ENCODE measurements at places on chromosomes 16 and 17.

DNA sequence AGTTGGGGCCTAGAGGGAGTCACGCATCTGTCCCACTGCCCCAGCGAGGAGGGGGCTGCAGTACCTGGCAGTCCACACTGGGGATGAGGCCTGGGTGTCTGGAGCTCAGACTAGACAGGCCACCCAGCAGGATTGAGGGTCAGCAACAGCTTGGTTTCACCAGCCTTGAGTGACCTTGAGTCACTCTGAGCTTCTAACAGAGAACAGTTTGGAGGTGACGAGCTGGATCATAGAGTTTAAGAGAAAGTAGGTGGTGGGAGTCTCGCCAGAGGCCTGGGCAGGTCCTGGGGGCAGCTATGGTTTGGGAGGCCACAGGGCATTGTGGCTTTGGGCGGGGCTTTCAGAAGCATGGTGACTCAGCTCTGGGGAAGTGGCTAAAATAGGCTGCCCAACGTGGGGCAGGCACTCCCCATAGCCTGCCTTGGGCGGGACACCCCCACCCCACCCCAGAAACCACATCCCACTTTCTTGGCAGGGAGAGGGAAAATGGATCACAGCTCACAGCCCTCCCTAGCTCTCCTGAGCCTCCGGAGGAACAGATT, 20.5 kb downstream of the CDC42EP4 start:
- DNase-seq, result no peak

DNA sequence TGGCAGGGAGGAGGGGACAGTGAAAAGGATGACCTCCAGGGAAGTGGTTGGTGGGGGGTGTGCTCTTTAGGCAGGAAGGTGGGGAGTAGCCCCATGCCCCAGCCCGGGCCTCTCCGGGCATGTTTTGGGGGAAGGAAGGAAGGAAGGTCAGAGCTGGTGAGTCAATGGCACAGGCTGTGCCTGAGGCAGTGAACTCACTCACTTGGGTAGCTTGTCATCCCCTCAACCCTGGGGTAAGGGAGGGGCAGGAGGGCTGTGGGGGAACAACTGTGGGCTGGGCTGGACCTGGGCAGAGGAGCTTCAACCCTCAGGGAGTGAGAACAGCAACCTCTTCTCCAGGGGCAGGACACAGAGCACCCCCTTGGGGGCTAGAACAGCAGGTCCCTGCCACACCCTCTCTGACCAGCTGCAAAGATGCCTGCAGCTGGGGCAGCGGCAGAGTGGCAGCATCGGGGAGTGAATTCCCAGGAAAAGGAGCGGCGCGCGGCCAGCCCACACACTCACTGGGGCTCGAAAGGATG, 6.3 kb downstream of the CSF3 start:
- no peak for DNase-seq

DNA sequence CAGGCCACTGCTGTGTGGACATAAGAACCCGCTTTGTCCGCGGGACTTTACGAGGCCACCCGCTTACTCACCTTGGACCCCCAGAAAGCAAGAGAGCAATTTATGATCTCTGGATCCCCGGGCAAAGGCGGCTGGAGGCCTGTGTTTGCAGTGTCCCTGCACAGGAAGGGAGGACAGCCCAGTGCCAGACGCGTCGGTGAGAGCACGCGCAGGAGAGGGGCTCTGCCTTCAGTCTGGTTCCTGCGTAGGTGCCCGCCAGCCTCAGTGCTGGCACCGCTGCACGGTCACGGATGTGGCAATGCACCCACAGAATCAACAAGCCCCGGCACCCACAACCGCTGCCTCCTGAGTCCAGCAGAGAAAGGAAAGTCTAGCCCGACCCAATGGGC, 248.4 kb downstream of the C16orf95 start:
- DNase-seq, result no peak

DNA sequence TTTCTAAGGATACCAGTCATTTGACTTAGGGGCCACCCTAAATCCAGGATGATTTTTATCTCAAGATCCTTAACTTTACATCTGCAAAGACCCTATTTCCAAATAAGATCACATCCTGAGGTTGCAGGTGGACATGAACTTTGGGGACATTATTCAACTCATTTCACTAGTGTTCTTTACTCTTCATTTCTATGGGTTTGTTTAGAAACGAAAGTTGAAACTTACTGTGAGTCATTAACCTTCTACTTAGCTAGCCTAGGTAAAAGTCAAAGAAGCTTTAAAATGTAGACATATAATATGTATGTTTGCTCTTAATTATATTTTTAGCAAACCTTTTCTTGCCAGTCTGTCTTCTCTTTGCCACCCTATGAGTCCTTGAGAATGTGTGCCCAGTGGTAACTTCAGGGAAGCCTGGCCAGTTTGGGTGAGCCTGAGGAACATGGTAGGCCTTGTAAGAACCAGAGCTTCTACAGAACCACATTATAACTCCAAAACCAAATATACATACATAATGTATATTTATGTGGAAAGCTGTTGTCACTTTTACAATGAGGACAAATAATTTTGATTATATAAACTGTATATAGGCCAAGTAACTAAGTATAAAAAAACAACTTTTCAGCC, 38.4 kb downstream of the BPTF start:
- DNase-seq, result no peak

- DNase-seq, result no peak
Measured at GRCh38 chr17:15441315-15441714, 26.1 kb downstream of the CDRT4 start.

DNA sequence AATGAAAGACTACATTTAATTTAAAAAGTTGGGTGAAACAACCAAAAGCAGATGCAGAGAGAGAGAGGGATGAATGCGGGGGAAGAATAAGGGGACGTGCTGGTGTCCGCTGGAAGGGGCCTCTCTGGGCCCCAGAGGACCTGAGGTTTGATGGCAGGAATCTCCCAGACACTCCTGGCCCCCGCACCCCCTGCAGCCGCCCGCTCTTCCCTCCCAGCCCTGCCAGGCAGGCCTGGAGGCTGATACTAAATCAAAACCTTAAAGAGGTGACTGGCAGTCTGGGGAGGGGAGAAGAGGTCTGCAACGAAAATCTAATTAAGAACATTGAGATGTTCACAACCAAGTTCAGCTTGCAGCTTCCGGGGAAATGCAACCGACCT, 2.4 kb downstream of the FOXL1 start:
- no peak for DNase-seq

DNA sequence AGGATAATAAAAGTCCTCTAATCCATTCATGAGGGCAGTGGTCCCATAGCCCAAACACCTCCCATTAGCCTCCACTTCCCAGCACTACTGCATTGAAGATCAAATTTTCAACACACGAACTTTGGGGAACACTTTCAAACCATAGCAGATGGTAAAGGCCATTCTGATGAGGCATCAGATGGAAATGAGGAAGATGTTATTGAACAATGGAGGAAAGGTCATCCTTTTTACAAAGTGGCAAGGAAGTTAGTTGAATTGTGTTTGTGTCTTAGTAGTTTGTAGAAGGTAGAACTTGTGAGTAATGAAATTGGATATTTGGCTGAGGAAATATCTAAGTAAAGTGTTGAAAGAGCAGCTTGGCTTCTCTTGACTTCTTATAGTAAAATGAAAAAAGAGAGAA, 93.3 kb upstream of the NLRP1 start:
- no peak for DNase-seq
